Activated naive CD4-positive, alpha-beta T cell treated with Interleukin-2 at 50 U/mL for 16 hours (primary cell): ENCODE measurements at places on chromosomes 6 and 20.

DNA sequence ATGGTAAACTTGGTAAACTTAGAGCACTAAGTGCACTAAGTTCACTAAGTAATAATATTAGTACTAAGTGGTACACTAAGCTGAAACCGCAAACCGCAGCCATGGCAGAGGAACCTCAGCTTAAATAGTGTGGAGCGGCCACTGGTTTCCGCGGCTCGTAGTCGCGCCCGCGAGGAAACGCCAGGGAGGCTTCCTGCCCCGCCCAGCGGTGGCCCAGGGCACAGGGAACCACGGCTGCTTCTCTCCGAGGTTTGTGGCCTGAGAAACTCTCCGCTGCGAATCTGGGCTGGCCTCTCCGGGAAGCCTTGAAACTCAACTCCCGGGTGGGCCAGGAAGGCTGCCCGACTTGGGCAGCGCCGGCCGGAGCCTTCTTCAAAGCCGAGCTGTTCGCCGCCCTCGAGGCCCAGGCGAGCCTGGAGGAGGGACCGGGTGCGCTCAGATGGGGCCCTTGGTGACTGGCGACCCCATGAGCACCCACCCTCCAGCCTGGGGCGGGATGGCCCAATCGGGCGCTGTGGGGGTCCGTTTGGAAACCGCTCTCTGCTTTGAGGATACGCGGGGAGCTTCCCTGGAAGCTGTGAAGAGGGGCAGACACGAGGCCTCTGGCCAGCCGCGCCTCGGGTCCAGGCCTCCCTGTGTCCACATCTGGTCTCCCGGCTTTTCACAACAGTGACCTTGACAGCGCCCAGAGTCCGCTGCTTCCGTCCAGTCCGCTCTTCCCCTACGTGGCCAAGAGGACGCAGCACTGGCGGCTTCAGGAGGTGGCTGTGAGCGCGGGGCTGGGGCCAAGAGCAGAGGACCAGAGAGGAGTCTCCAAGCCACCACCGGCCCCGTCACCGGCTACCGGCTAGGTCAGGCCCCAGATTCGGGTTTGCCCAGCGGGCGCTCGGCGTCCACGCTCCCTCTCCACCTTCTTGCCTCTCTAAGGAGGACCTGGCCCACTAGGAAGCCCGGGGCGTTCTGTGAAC, 25.4 kb upstream of the HLA-E start:
- peak; percentile 65 for DNase-seq

DNA sequence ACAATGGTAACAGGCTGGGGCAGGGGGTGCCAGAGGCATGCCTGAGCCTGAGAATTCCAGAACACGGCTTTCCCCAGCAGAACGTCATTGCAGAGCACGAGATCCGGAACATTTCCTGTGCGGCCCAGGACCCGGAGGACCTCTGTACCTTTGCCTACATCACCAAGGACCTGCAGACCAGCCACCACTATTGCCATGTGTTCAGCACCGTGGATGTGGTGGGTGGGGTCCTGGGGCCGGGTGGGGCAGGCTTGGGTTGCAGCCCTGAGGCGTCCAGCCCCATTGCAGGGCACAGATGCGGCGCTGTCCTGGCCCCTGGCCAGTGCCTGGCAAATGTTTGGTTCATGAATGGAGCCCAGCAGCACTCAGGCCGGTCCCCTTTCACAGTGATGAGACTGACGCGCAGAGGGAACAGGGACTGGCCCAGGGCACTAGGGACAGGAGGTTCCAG, 57.1 kb downstream of the TCP11 start:
- DNase-seq, result no peak

- DNase-seq, result no peak
Observed at GRCh38 chr6:154226461-154226860, 130.1 kb downstream of the IPCEF1 start.

- DNase-seq, result no peak
Observed at GRCh38 chr20:11205769-11206362, 532.1 kb upstream of the JAG1 start.

GRCh38 chr6:161211380-161212035, 62.4 kb downstream of the AGPAT4 start:
- no peak for DNase-seq

- no peak for DNase-seq
Observed at GRCh38 chr6:137157601-137158000, 15.8 kb downstream of the IL22RA2 start.

DNA sequence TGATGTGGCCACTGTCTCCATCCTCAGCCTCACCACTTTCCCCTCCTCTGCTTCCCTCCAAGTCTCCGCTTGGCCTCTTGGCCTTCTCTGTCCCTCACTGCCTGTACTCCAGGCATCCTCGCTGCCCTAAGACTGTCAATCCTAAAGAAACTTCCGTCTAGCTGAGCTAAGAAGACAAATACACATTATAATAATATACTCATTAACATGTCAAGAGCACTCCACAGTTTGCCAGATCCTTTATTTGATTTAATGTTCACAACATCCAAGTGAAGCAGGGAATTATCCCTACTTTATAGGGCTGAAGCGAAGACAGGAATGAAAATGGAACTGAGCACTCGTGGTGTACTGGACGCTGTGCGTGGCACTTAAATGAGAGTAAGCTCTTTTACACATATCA, 72.4 kb upstream of the SLC22A23 start:
- no peak for DNase-seq

GRCh38 chr6:72416744-72417465, 205.0 kb upstream of the KCNQ5 start:
- DNase-seq, result no peak
